ENCODE measurements at places on chromosomes 7 and 10.

DNA sequence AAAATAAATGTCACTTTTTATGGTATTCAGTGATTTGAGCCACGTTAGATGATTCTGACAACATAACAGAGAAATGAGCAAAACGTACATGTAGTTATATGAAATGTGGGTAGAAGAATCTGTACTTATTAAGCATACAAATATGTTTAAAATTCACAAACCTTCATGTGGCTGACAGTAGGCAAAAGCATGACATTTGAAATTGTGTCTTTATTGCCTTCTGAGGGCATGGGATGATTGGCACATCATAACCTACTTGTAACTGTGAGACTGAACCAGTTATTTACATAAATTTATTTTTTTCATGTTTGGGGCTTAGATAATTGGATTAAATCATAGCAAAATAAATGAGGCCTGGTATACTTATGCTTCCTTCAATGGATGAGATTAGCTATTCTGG is 202.2 kb downstream of the DNAJB9 start:
- H3K36me3 ChIP-seq: no peaks in the 10 kb centered on the region
- H3K4me3 ChIP-seq: no peak overlapping the region
- no peak for DNase-seq
- H3K27ac ChIP-seq: no peak overlapping the region

- no peak for DNase-seq
- peaks cover 7% of the 10 kb centered on the region for H3K4me1 ChIP-seq
- no peaks in the 10 kb centered on the region for H3K36me3 ChIP-seq
- no peak overlapping the region for H3K4me3 ChIP-seq
Observed at GRCh38 chr10:126917975-126918908, 13.0 kb downstream of the DOCK1 start.

- DNase-seq: no peak
- no peak overlapping the region for H3K27ac ChIP-seq
- H3K4me3 ChIP-seq: no peak overlapping the region
- H3K4me1 ChIP-seq: no peaks in the 10 kb centered on the region
Observed at GRCh38 chr7:134255814-134256213, 60.9 kb downstream of the SLC35B4 start.

DNA sequence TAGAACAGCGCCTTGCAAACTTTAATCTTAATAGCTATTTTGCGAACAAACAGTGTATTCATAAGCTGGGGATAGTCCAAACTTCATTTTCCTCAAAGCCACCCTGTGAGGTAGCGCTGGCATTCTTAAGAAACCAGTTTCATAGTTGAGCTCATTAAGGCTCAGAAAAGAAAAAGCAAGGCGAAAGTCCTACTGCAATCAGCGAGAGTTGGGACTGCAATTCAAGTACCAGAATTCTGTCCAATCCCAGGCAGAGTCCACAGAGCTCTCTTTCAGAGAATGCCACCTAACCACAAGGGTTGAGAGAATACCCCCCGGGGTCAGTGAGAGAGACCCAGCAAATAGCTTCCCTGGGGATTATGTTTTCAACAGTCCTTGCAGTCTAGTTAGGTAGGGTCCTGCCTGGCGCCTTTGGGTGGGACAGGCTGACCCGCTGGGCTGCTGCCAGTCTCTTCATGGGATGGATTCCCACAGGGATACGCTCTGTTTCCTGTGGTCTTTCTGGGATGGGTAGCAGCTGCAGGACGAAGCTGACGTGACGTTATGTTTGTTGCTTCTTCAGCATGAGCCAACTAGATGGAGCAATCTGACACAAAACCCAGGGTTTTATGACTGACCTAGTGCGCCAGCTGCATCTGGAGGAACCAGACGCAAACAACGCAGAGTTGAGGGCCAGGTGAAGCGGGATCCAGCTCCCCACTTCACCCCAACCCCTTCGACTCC is 16.0 kb downstream of the BMPER start:
- H3K36me3 ChIP-seq: no peaks in the 10 kb centered on the region
- H3K27me3 ChIP-seq: no peaks in the 10 kb centered on the region
- H3K27ac ChIP-seq: no peak overlapping the region
- no peak for DNase-seq

- H3K4me3 ChIP-seq: no peak overlapping the region
- peaks cover 2% of the 10 kb centered on the region for H3K4me1 ChIP-seq
- H3K27ac ChIP-seq: peak overlapping the region; percentile 37
- peak; percentile 78 for DNase-seq
- H3K27me3 ChIP-seq: no peaks in the 10 kb centered on the region
- H3K36me3 ChIP-seq: no peaks in the 10 kb centered on the region
Observed at GRCh38 chr7:129864042-129864441, 88.7 kb downstream of the UBE2H start.

- no peaks in the 10 kb centered on the region for H3K4me1 ChIP-seq
- H3K27ac ChIP-seq: no peak overlapping the region
- H3K27me3 ChIP-seq: no peaks in the 10 kb centered on the region
- DNase-seq: no peak
- no peak overlapping the region for H3K4me3 ChIP-seq
Observed at GRCh38 chr7:117993377-117994003, 120.2 kb upstream of the CTTNBP2 start.

- H3K36me3 ChIP-seq: no peaks in the 10 kb centered on the region
- H3K4me3 ChIP-seq: no peak overlapping the region
- H3K27me3 ChIP-seq: no peaks in the 10 kb centered on the region
- DNase-seq: no peak
- peaks cover 7% of the 10 kb centered on the region for H3K4me1 ChIP-seq
Observed at GRCh38 chr10:31756729-31757110, 171.9 kb downstream of the ARHGAP12 start.

GRCh38 chr7:146090023-146090645 is 26.5 kb upstream of the CNTNAP2 start:
- no peak overlapping the region for H3K4me3 ChIP-seq
- H3K4me1 ChIP-seq: no peaks in the 10 kb centered on the region
- no peak overlapping the region for H3K27ac ChIP-seq
- no peaks in the 10 kb centered on the region for H3K36me3 ChIP-seq

DNA sequence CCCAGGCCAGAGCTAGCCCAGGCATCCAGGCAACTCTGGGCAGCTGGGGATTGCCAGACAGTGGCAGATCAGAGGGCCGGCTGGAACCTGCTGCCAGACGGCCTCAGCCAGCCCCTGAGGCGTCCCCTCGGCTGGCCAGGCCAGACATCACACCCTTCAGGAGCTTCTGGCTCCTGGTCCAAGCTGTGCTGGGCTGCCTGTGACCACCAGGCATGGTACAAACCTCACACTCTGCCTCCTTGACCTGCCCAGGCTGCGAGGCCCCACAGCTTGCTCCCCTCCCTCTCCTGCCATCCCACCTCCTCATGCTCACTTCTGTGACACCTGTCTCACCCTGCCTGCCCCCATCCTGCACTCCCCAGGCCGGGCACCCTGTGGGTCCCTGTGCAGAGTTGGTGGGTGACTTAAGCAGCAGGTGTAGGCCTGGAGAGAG is 5.7 kb downstream of the DEPP1 start:
- H3K27me3 ChIP-seq: no peaks in the 10 kb centered on the region
- DNase-seq: no peak
- no peaks in the 10 kb centered on the region for H3K4me1 ChIP-seq
- H3K4me3 ChIP-seq: no peak overlapping the region

GRCh38 chr7:87144173-87144657 is 8.0 kb upstream of the DMTF1 start:
- no peaks in the 10 kb centered on the region for H3K4me1 ChIP-seq
- H3K27ac ChIP-seq: no peak overlapping the region
- no peaks in the 10 kb centered on the region for H3K27me3 ChIP-seq
- H3K36me3 ChIP-seq: no peaks in the 10 kb centered on the region
- DNase-seq: no peak

DNA sequence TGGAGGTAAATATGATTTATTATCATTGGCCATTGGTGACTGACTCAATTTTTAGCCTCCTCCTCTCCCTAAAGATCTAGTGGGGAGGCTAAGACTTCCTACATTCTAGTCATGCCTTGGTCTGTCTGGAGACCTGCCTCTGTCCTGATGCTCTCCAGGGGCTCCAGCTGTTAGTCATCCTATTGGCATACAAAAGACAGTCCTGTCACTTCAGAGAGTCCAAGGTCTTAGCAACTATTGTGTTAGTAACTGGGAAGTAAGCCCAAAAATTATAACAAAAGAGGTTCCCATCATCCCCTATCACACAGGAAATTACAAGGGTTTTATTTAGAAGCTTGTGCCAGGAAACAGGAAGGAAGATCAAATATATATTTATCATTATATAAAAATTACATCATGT is 400.6 kb upstream of the VSTM2A start:
- H3K4me1 ChIP-seq: no peaks in the 10 kb centered on the region
- no peak overlapping the region for H3K27ac ChIP-seq
- no peaks in the 10 kb centered on the region for H3K27me3 ChIP-seq
- no peaks in the 10 kb centered on the region for H3K36me3 ChIP-seq

DNA sequence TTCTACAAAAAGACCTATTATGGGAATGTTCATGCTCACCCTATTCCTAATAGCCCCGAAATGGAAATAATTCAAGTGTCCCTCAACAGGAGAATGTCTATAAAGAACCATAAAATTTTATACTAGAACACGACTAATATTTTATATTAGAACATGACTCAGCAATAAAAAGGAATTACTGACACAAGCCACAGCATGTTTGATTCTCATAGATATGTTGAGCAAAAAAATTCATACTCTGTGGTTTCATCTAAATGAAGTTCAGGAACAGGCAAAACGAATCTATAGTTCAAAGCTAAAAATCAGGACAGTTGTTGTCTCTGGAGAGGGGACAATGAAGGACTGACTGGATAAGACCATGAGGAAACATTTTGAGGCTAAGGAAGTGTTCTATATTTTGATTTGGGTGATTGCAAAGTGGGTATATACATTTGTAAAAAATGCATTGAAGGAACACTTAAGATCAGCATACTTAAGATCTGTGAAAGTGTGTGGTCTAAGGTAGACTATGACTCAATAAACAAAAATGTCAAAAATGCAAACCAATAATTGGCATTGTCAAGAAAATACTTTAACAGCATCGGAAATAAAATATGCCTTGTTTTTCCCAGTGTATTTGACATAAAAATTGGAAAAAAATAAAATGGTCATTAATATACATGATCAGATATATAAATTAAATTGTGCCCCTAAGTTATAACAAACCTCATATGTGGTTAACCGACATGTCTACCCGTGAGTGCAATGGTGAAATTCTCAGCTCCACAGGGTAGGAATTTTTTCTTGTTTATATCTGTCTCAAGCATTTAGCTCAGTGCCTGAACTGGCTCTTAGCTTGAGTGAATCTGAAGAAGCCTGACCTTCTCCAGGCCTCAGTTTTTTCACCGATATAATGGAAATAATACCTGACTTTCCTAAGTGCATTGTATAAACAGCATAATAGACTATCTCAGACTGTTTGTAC is 124.9 kb upstream of the CTTNBP2 start:
- no peak overlapping the region for H3K27ac ChIP-seq
- DNase-seq: no peak
- H3K36me3 ChIP-seq: no peaks in the 10 kb centered on the region
- no peak overlapping the region for H3K4me3 ChIP-seq
- no peaks in the 10 kb centered on the region for H3K27me3 ChIP-seq
- no peaks in the 10 kb centered on the region for H3K4me1 ChIP-seq

GRCh38 chr7:95686109-95686508 is 86.2 kb upstream of the DYNC1I1 start:
- H3K4me3 ChIP-seq: no peak overlapping the region
- H3K36me3 ChIP-seq: no peaks in the 10 kb centered on the region
- no peaks in the 10 kb centered on the region for H3K4me1 ChIP-seq
- H3K27ac ChIP-seq: no peak overlapping the region

- no peaks in the 10 kb centered on the region for H3K27me3 ChIP-seq
- H3K4me3 ChIP-seq: no peak overlapping the region
- DNase-seq: no peak
- H3K27ac ChIP-seq: no peak overlapping the region
Observed at GRCh38 chr10:47295411-47295810, 4.6 kb upstream of the GDF10 start.

DNA sequence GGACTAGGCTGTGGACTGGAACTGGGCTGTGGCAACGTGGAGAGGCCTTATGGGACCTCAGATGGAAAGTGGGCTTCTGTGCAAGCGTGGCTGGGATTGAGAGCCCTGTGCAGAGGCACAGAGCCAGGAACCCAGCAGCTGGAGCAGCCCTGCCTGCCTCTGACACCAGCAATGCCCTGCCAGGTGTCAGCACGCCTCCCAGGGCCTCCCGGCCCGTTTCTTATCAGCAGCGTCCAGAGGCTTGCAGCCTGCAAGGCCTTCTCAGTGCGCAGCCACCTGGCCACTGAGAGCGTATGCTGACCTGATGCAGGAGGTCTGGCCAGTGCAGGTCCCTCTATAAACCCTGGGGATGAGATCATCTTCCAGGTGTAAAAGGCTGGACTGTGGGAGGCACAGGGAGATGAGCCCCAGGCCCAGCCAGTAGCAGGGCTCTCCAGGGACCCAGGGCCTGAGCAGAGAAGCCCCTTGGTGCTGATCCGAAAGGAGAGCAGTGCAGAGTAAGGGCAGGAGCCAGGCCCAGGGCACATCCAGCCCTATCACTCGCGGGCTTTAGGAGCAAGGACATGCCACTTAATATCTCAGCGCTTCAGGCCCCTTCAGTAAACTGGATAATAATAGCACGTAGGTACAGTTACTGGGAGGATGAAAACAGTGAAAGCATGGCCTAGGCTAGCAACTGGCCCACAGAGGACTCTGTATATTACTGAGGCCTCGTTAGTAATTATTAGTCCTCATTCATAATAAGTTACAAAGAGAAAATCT is 38.8 kb upstream of the ANTXRL start:
- H3K27ac ChIP-seq: no peak overlapping the region
- no peaks in the 10 kb centered on the region for H3K4me1 ChIP-seq
- H3K27me3 ChIP-seq: no peaks in the 10 kb centered on the region
- H3K4me3 ChIP-seq: no peak overlapping the region
- no peaks in the 10 kb centered on the region for H3K36me3 ChIP-seq

- H3K27ac ChIP-seq: no peak overlapping the region
- no peak for DNase-seq
- no peaks in the 10 kb centered on the region for H3K36me3 ChIP-seq
Observed at GRCh38 chr7:116665332-116665996, 6.5 kb upstream of the MET start.

- H3K4me1 ChIP-seq: no peaks in the 10 kb centered on the region
- no peak overlapping the region for H3K27ac ChIP-seq
- H3K4me3 ChIP-seq: no peak overlapping the region
- no peak for DNase-seq
Observed at GRCh38 chr7:158805937-158806336, 23.4 kb downstream of the ESYT2 start.

DNA sequence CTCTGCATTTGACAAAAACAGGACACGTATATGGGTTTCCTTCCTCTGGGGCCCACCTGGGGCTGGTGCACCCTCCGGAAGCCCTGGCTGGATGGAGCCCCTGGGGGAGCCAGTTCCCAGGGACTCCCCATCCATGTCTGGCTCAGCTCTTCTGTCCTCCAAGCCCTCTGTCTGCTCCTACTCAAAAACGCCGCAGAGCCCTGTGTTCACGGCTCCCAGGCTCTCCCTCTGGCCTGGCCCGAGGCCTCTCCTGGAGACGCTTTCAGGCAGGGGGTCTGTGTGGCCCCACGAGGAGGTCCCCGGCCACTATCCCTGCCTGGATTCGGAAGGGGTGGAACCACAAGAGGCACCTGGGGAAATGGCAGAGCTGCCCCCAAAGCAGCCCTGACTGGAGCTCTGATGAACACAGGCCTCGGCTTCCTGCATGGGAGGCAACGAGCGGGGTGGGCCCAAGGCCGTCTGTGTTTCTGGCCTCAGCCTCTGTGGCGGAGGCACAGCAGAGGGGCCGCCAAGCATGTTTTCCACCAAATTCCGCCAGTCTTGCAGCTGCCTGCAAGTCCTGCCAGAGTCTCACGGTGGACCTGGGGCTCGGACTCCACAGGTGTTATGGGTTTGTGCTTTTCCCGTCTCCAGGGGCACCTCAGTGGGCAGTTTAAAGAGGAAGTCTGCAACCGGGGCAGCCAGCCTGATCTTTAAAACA is 22.6 kb upstream of the INPP5A start:
- peaks cover 10% of the 10 kb centered on the region for H3K4me1 ChIP-seq
- no peaks in the 10 kb centered on the region for H3K36me3 ChIP-seq
- no peak for DNase-seq
- no peak overlapping the region for H3K4me3 ChIP-seq
- no peaks in the 10 kb centered on the region for H3K27me3 ChIP-seq

Data from prostate gland (tissue), 2 donors.